Metanephros (tissue), 2 donors: ENCODE measurements at places on chromosomes 6 and 20. TPM values are rescaled to one million over a fixed set of nuclear protein-coding genes. Genes with fewer than 3 reads are reported as not detected.

The CFB gene
- 9.9 TPM for total RNA-seq

The C6orf47 gene
- 18.3 TPM for total RNA-seq

The CYP39A1 gene
- total RNA-seq, result 7.4 TPM

The CNBD2 gene
- 4.0 TPM for total RNA-seq

The TNXB gene
- 52.8 TPM for total RNA-seq

The CSTF1 gene
- 50.3 TPM for total RNA-seq

The OOEP gene
- not detected for total RNA-seq

The TPX2 gene
- 16.1 TPM for total RNA-seq

The MUC21 gene
- not detected for total RNA-seq

The SLC22A3 gene
- 7.6 TPM for total RNA-seq

The ANKRD66 gene
- total RNA-seq, result not detected

The ARMH2 gene
- total RNA-seq, result not detected

The UNC5CL gene
- total RNA-seq, result 14.6 TPM

The WASF1 gene
- 17.5 TPM for total RNA-seq

The SPATS1 gene
- not detected for total RNA-seq

The TRIM15 gene
- total RNA-seq, result 0.47 TPM

The SLCO4A1 gene
- 7.5 TPM for total RNA-seq

The KHDC1 gene
- total RNA-seq, result 4.5 TPM

The TNF gene
- 0.35 TPM for total RNA-seq

The GRM1 gene
- 0.23 TPM for total RNA-seq

The ULBP1 gene
- total RNA-seq, result 0.29 TPM

The SYCP2 gene
- total RNA-seq, result 8.4 TPM

The PARD6B gene
- 50.8 TPM for total RNA-seq

The C2 gene
- 7.1 TPM for total RNA-seq

The CALHM4 gene
- not detected for total RNA-seq

The RNF144B gene
- 41.0 TPM for total RNA-seq

The GSTA1 gene
- total RNA-seq, result 1.4 TPM

The C20orf141 gene
- not detected for total RNA-seq
